ENCODE measurements at places on chromosomes 5 and 9.

GRCh38 chr9:121376214-121376830 lies 6.3 kb upstream of the STOM start:
- no peak for DNase-seq

- DNase-seq: no peak
These were observed 7.3 kb downstream of the CRHBP start for GRCh38 chr5:76960004-76960625.

DNA sequence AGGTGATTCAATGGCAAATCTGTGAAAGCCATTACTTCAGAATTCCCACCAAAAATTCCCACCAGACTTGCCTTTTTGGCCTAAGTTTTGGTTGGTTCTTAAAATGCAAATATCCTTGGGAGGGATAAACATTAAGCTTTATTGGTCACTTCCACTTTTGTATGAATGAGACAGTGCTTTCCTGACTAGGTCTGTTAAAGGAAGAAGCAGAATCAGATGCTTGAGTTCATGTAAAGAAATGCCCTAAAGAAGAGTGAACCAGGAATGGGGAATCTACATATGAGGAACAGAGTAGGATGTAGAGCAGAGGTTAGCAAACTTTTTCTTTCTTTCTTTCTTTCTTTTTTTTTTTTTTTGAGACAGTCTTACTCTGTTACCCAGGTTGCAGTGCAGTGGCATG lies 129.3 kb downstream of the GCNT1 start:
- no peak for DNase-seq

DNA sequence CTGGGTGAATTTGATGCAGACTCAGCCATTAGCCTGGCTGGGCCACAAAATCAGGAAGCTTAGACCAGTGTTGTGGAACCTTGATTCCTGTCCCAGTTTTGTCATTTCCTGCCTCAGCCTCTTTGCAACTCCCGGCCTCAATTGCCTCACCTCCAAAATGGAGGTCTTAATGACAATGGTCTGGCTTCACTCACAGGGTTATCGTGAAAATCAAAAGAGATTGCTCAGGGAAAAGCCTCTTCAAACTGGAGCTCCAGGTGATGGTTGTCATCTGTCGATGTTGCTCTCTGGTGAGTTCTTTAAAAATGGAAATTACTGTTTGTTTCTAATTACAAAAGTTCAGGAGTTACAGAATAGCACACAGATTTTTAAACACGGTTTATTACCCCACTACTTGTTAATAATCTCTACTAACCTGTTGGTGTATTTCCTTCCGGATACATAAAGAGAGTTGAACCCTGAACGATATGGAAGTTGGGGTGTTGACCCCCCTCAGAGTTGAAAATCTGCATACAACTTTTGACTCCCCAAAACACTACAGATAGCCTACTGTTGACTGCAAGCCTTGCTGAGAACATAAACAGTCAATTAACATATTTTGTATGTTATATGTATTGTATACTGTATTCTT lies 109.9 kb upstream of the CPEB4 start:
- no peak for DNase-seq

DNA sequence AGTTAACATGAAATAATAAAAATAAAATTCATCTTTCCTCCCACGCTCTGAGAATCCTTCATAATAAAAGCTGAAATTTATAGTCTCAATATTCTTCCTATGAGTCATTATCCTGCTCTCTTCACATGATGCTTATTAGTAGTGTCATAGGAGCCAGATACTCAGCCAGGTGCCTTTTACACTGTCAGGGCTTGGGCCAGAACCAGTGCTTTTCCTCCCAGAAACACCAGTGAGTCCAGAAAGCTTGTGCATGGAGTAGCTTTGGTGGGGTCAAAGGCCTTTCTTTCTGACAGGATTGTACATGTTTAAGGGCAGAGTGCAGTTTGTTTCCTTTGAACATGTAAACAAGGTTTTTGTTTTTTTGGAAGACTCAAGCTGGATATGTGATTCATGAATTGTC lies 6.8 kb downstream of the LSM11 start:
- DNase-seq: no peak

DNA sequence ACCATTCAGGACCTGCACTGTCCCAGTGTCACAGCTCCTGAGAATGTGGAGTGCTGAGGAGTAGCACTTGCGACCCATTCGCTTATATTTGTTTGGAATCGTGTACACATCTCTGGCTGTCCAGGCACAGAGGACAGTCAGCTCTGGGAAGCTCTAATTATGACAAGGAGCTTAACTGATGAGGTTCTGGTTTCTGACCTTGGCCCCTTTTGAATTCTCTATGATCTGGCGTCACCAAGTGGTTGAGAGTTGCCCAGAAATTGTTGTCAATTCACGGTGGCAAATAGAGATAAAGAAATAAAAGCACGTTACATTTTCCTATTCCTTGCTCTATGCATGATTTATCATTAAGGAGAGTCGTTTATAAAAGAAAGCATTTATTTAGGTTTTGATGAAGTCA lies 34.9 kb upstream of the LECT2 start:
- no peak for DNase-seq

DNA sequence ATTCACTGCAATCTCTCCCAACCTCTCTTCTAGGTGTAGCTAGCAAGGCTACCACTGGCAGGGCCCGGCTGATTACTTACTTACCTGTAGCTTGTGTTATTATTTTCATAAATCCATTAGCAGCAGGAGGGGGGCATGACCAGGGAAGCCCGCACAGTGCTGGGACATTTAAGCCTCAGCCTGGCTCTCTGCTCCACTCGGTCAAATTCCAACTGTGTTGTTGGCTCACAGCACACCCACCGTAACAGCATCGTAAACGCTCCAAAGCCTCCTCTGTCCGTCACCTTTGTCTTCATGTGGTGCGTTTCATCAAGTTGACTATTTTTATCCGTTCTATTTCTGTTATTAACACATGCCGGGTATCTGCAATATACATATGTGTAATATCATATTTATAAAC lies 264.7 kb downstream of the NSG2 start:
- DNase-seq: no peak

DNA sequence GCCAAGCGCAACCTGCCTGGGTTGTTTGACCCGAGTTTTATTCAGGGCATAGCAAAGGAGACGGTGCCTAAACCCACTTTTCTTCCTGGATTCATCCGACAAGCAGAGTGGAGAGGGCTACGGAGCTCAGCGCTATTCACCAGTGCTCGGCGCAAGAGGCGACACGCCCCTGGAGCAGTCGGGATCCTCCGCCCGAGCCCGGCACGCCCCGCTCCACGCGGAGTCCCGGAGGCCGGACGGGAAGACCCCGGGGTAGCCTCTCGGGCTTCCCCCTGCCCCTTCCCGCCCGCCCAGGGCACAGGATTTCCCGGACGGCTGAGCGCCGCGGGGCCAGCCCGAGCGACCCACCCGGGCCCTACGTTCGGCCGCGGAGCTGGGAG lies 427 bp downstream of the SERINC5 start:
- DNase-seq: no peak

GRCh38 chr5:150847334-150847695 lies 994 bp downstream of the IRGM start:
- no peak for DNase-seq

DNA sequence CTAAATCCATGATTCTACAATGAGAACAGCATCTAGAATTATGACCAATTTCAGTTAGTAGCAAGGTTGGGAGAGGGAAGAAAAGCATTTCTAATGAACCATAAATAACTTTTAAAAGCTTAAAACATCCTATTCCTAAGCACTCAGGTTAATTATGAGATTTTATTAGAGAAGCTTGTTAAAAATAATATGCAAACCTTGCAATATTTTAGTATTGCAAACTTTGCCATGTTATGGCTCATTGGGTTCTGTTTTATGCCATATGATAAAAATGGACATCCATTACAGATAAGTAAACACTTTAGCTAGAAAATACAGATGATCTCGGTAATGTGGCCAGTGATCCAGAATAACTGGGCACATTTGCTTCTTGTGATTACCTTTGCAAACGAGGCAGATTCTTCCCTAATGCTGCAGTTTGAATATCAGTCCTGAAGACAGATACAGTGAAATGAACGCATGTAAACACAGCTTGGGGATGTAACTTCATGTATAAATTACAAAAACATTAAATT lies 447.0 kb downstream of the PLK2 start:
- no peak for DNase-seq

DNA sequence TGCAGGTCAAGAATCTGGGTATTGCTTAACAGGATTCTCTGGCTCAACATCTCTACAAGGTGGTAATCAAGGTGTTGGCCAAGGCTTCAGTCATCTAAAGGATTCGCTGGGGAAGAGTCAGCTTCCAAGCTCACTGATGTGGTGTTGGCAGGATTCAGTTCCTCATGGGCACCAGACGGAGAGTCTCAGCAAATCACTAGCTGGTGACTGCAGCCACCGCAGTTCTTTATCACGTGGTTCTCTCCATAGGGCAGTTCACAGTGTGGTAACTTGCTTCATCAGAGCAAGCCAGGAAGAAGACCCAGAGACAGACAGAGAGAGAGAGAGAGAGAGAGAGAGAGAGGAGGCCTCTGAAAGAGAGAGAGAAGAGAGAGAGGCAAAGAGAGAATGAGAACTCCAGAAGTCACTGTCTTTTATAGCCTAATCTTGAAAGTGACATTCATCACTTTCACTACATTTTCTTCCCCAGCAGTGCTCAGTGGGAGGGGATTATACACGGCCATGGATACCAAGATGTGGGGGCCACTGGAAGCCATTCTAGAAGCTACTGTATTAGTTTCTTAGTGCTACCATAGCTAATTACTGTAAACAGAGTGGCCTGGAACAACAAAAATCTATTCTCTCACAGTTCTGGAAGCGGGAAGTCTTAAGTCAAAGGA lies 109.2 kb upstream of the SMIM23 start:
- no peak for DNase-seq

DNA sequence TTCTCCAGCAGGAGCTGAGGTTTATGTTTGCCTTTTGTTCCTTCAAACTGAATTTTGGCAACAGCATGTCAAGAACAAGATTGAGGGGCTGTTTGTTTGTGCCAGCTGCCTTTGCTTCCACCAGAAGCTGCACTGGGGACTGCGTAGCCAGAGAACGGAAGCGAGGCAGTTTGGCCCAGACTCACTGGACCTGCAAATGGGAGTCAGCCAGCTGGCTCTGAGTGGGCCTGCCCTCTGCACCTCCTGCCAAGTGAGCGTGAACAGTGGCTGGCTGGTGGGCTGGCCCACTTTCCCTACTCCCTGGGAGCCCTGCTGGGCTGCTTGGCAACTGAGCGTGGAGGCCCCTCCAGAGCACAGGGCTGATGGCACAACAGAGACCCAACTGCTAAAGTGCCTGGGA lies 111.6 kb downstream of the GALNT10 start:
- DNase-seq: no peak

DNA sequence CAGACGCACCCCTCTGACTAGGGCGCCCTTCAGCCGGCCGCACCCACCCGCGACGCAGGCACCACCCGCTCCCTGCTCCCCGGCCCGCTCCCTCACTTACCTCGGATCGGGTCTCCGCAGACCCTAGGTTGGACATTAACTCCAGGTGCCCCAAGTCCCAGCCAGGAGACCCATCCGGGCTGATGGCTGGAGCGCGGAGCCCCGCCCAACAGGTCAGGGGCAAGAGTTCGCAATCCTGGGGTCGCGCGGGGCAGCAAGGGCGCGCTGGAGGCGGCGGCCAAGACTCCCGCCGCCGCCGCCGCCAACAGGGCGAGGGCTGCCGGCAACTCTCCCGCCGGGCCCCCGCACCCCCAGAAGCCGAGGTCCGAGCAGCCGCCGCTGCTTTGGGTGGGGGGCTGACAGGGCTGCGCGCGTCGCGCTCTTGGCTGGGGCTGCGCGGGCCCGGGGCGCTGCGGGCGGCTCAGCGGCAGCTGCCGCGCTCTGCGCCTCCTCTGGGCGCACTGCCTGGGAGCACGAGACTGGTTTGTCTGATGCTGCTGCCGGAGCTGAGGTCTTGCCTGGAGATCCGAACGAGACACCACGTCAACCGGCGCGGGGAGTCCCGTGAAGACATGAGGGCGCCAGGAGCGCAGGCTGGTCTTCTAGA lies at the start of gene GDNF:
Gene GDNF (minus strand): TSS at position 635 of the 646 bp plus-strand sequence. CDS start 5,245 bp downstream, outside the sequence.
- DNase-seq: no peak

- DNase-seq: no peak
These were observed 69.5 kb upstream of the HAND1 start for GRCh38 chr5:154547551-154547950.

- DNase-seq: no peak
These were observed 202.2 kb downstream of the CHSY3 start for GRCh38 chr5:130106480-130106879.

DNA sequence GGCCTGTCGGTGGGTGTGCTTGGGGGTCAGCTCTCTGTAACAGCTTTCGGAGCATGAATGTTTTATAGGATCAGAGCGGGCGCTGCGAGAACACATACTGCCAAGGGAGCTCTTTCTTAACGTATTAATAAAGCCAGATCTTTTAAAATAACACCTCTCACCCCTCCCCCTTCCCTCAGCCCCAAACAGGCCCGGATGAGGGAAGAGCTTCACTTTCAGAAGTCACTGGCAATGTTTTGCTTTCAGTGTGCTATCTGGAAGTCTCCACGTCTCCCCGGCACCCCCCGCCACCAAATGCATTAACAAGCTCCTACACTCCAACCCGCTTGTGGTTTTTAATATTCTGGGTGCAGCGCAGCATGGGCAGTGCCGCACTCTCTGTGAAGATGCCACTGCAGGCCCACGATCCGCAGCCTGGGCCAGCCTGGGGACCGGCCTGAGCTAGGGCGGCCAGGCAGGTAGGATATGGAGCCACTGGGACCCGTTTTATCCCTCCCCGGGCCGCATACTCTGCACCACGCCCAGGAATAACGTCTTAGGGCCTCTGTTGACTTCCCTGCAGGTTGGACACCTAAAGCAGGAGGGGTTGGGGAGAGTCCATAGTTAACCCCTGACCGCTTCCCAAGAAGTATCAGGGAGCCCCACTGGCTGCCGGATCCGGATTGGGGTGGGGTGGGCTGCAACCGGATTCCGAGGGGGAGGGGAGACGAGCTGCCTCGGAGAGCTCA lies 12.6 kb downstream of the NR2F1 start:
- no peak for DNase-seq

DNA sequence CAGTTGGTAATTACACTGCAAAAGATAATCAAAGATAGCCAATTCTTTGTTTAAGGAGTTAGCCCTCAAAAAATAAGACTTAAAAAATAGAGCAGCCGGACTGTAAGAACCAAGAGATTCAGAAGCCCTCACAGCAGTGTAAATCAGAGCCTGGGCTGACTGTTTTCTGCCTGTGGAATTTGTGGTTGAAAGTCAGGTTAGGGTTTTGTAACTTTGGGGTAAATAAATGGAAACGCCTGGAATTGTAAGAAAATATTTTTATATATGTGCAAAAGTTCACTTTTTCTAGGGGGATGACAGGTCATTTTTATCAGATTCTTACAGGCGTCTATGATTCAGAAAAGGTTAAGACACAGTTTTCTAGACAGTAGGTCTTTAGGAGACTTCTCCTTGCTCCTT lies 35.6 kb downstream of the KLHL3 start:
- DNase-seq: no peak

GRCh38 chr5:114297915-114298314 lies 64.0 kb upstream of the KCNN2 start:
- no peak for DNase-seq

DNA sequence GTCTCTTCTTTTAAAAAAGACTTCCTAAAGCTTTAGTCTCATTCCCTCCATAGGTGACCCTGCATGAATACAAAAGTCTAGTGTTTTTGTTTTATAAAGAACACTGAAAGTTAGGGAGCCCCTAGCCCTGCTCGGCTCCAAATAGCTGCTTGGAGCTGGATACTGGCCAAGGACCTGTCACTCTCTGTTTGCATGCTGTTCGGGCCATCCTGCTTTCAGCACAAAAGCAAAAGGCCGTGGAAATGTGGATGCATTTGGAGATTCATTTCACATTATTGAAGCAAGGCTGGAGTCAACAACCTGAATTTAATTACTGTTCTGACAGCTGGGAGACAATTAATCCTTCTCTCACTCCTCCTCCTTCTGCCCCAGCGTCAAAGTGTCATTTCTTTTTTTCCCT lies 151.7 kb upstream of the NMUR2 start:
- no peak for DNase-seq
